ENCODE measurements at places on chromosomes 6 and 20. TPM values are rescaled to one million over a fixed set of nuclear protein-coding genes. Genes with fewer than 3 reads are reported as not detected.

Gene NINL
- total RNA-seq: 6.9 TPM

Gene ATP6V1G2
- total RNA-seq: 1.2 TPM

Gene STMND1
- 0.17 TPM for total RNA-seq

Gene RSPO3
- not detected for total RNA-seq

Gene RIPK1
- total RNA-seq: 11.1 TPM

Gene APCDD1L
- total RNA-seq: 4.2 TPM

Gene MUCL3
- total RNA-seq: not detected

Gene GSTA2
- not detected for total RNA-seq

Gene VIP
- not detected for total RNA-seq

Gene PLAGL1
- 8.9 TPM for total RNA-seq

Gene TSBP1
- total RNA-seq: not detected

All from bronchus fibroblast of lung (primary cell).